Fibroblast of the conjunctiva (primary cell): ENCODE measurements at places on chromosomes 2 and 18.

GRCh38 chr2:62672601-62673000, 32.9 kb upstream of the EHBP1 start:
- no peak for DNase-seq

GRCh38 chr2:98539056-98539735, 69.1 kb downstream of the COA5 start:
- DNase-seq, result no peak

DNA sequence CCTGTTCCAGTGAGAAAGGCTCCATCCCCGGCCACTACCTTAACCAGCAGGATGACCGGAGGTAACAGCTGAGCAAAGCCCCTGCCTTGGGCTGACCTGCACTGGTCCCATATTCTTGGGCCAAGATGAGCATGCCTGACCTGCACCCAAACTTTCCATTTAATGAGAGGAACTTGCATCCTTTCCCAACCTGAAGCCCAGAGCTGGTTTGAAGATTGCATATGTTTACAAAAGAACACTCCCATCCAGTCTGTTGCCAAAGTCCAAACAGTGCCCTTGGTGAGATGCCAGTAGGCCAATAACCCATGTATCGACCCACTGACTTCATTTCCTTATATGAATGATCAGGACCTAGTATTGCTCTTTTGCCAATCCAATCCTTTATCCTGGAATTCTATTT, 5.5 kb upstream of the NPAS2 start:
- DNase-seq, result no peak

DNA sequence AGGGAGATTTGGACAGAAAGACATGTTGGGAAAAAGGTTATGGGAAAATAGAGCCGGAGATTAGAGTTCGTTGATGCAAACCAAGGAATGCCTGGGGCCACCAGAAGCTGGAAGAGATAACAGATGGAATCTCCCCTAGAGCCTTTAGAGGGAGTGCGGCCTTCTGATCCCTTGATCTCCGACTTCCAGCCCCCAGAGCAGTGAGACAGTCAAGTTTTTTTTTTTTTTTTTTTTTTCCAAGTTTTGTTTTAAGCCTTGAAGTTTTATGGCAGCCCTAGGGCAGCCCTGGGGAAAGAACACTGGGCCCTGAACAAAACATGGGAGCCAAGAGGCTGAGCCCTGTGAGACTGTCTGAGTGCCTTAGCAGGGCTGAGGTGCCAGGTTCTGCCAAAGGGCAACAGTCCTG, 6.5 kb downstream of the DGKD start:
- no peak for DNase-seq

DNA sequence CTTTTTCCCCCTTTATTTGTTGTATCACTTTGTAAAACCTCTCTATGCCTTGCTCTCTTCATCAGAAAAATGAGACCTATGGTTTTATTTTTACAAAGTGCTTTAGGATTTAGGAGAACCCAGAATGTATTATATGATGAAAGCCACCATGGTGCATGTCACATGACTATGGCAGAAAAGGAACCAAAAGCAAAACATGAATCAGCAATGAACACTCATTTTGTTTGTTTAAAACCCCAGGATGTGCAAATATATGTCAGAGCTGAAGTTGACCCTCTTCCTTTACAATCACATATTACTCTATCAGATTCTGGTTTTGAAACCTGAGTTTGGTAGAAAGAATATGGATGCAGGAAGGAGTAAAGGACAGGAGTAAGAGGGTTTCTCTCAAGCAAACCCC, 70.0 kb downstream of the FIGN start:
- no peak for DNase-seq

GRCh38 chr18:79405781-79406575, 10.2 kb downstream of the NFATC1 start:
- DNase-seq, result no peak

DNA sequence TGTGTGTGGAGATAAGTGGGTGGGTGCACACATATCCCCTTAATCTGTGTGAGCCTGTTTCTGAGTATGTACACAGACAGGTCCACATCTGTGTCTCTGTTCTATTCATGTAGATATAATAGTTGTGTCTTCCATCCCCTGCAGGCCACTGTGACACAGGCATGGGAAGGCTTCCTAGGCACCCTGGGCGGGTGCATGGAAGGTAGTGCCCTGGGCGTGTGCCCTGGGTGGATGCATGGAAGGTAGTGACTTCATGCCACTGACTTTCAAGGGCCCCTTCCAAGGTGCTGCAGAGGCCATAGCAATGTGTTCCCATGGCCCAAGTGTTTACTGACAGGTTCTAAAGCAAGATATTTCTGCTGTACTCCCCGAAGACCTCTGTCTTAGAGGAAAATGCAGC, 462.5 kb upstream of the HS6ST1 start:
- DNase-seq, result no peak
